T-cell (primary cell): ENCODE measurements at places on chromosomes 2 and 18. TPM values are rescaled to one million over a fixed set of nuclear protein-coding genes. Genes with fewer than 3 reads are reported as not detected.

DPP4 gene
- total RNA-seq: 47.7 TPM

ZNF519 gene
- total RNA-seq: 12.3 TPM

RFX8 gene
- 0.25 TPM for total RNA-seq

CACNB4 gene
- total RNA-seq: 0.25 TPM

STARD6 gene
- total RNA-seq: not detected

CYBRD1 gene
- 0.23 TPM for total RNA-seq

IL18R1 gene
- total RNA-seq: 6.0 TPM

GRCh38 chr2:95356821-95357700 is 45.4 kb upstream of the FAHD2A start:
- no peak overlapping the region for H3K27ac ChIP-seq
- H3K4me3 ChIP-seq: no peak overlapping the region
- H3K27me3 ChIP-seq: peaks cover 20% of the 10 kb centered on the region
- no peaks in the 10 kb centered on the region for H3K36me3 ChIP-seq

GRCh38 chr2:215498431-215498830 is 62.6 kb upstream of the FN1 start:
- H3K27me3 ChIP-seq: no peaks in the 10 kb centered on the region
- H3K27ac ChIP-seq: no peak overlapping the region
- H3K4me1 ChIP-seq: no peaks in the 10 kb centered on the region
- H3K4me3 ChIP-seq: no peak overlapping the region
- DNase-seq: no peak

DNA sequence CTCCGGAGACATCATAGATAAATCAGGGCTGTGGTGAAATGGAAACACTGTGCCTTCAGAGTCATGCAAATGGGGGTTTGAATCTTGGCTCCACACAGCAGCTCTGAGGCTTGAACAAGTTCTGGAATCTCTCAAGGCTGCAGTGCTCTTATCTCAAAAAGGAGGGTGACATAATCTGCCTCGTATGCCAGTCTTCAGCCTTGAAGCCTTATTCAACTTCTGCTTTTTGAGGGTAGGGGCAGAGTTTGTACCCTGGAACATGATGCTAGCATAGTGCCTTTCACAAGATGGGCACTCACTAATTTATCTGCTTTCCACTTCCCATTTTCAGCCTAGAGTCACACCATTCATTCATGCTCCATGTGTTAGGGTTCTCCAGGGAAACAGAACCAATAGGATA is 42.3 kb downstream of the GATA6 start:
- no peak overlapping the region for H3K4me3 ChIP-seq
- H3K27ac ChIP-seq: no peak overlapping the region
- H3K4me1 ChIP-seq: no peaks in the 10 kb centered on the region
- no peaks in the 10 kb centered on the region for H3K36me3 ChIP-seq
- no peak for DNase-seq
- no peaks in the 10 kb centered on the region for H3K27me3 ChIP-seq

DNA sequence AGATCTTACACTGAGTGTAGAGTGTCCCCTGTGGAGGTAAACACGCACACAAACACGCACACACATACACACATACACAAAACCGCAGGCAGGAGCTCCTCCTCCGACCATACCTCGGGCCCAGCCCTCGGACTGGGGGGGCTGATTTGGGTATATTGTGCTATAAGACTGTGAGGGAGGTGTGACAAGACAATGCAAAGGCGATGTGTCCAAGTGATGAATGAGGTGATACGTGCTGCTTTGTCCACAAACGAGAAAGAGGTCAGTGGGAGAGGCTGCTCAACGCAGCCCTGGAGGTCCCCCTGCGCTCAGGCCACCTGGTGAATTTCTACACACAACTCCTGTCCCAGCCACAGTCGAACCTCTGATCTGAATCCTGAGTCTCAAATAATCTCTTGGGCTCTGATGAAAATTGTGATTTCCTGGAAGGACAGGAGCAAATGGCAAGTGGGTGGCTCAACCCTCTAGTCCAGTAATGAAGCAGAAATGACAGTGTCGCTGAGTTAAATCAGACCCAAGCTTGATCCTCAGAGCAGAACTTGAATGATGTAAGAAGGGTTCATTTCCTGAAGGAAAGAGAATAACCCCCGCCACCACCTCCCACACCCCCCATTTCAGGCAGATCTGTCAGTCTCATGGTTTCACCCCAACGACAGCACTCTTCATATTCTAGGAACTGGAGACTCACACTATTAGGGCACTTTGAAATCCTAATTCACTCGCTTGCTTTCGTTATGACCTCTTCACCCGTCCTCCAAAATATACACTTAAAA is 48.9 kb upstream of the ASXL2 start:
- H3K4me1 ChIP-seq: no peaks in the 10 kb centered on the region
- no peaks in the 10 kb centered on the region for H3K36me3 ChIP-seq
- H3K27me3 ChIP-seq: no peaks in the 10 kb centered on the region
- no peak overlapping the region for H3K27ac ChIP-seq

DNA sequence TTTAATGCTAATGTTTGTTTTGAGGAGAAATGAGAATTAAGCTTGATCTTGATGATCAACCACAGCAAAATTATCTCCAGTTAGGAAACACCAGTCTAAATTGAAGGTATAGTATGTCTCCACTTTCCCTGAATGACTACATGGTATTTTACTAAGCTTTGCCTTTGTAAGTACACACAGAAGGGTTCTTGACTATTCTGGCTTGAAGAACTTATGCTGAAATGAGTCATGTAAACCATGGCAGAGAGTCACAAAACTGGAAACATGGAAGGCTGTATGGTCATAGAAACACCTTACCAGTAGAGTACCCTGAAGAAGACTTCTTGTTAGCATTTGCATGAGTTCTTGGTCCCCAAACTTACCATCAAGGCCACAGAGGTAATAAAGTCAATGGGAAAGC is 250.5 kb downstream of the SLC8A1 start:
- no peak overlapping the region for H3K27ac ChIP-seq
- no peaks in the 10 kb centered on the region for H3K4me1 ChIP-seq
- H3K27me3 ChIP-seq: no peaks in the 10 kb centered on the region
- no peak for DNase-seq
- no peaks in the 10 kb centered on the region for H3K36me3 ChIP-seq

- DNase-seq: no peak
- no peak overlapping the region for H3K27ac ChIP-seq
- H3K27me3 ChIP-seq: no peaks in the 10 kb centered on the region
Measured at GRCh38 chr2:19028587-19029375, 329.6 kb downstream of the OSR1 start.
